Left cardiac atrium (tissue), 4 donors: ENCODE measurements at places on chromosomes 2 and 18.

DNA sequence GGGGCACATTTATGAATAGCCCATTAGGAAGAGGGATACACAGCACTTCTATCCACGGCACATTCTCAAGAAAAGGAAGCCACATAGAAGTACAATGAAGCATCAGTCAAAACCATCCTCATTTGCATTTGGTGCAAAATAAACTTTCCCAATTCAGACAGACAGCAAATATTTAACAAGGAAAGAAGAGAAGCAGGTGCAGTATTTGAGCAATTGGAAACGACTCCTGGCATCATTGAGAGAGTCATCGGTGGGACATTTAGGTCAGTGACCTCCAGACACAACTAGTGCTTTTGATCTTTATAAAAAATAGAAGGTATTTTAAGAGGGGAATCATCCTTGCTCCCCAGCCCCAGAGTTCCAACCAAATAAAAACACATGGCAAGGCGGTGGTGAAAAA, 118.0 kb downstream of the MREG start:
- DNase-seq, result no peak

GRCh38 chr2:85974390-85974789, 85.6 kb upstream of the ST3GAL5 start:
- no peak for DNase-seq

DNA sequence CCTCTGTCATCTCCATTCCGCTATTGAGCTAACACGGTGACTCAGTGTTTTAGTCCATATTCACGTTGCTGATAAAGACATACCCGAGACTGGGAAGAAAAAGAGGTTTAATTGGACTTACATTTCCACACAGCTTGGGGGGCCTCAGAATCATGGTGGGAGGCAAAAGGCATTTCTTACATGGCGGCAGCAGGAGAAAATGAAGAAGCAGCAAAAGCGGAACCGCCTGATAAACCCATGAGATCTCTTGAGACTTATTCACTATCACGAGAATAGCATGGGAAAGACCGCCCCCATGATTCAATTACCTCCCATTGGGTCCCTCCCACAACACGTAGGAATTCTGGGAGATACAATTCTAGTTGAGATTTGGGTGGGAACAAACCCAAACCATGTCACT, 22.6 kb upstream of the CXXC1 start:
- no peak for DNase-seq

GRCh38 chr18:27413495-27414401, 228.6 kb upstream of the CHST9 start:
- no peak for DNase-seq

DNA sequence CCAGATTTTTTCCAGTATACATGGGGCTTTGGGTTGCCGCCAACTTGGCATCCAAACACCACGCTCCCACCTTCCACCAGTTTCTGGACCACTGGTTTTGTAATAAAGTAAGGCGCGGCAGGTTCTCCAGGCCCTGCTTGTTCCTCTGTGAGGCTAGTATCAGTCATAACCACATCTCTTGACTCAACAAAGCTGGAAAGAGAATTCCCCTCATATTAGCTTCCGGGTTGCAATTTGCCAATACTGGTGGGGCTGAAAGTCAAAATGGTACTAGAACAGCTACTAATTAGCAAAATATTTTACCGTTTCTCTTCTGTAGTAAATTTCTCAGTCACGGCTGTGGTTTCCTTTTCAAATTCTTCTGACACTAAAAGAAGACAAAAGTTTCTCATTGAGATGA, 25.0 kb downstream of the TTN start:
- DNase-seq, result no peak

- no peak for DNase-seq
Measured at GRCh38 chr2:29560030-29560429, 361.4 kb downstream of the ALK start.

DNA sequence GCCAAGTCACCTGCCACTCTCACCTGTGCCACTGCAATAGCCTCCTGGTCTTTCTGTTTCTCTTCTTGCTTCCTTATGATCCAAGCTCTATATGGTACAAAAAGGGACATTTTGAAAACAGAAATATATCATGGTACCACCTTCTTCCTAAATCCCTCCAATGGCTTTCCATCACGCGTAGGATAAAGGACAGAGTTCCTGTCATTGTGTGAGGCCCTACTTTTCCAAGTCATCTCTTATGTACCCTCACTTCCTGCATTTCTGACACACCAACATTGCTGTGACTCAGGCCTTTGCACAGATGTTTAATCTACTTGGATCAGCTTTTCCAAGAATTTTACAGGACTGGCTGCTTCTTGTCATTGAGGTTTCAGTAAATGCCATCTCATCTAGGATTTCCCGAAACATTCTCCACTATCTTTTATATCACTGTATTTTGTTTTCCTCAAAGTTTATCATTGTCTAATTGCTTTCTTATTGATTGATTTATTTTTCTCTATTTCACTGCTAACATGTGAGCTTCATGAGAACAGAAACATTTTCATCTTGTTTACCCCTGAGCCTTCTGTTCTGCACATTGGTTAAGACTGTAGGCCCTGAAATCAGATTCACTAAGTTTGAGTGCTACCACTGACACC, 426.1 kb upstream of the FANCL start:
- no peak for DNase-seq

DNA sequence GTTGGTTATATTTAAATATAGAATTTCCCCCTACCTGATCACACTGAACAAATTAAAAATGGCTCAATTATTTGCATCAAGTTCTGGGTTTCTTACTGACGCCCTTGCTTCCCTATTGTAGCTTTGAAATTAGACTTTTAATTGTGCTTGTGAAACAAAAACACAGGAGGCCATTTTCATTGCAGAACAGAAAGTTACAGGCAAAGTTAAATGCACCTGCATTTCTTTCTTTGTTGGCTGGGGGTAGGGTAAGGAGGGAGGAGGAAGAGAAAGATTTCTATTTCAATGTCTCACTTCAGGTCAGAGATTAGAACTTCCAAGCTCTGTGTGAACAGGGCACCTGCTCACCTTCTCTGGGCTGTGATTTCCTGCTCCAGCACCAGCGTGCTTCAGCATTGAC, 199.6 kb downstream of the BCL11A start:
- DNase-seq, result no peak

DNA sequence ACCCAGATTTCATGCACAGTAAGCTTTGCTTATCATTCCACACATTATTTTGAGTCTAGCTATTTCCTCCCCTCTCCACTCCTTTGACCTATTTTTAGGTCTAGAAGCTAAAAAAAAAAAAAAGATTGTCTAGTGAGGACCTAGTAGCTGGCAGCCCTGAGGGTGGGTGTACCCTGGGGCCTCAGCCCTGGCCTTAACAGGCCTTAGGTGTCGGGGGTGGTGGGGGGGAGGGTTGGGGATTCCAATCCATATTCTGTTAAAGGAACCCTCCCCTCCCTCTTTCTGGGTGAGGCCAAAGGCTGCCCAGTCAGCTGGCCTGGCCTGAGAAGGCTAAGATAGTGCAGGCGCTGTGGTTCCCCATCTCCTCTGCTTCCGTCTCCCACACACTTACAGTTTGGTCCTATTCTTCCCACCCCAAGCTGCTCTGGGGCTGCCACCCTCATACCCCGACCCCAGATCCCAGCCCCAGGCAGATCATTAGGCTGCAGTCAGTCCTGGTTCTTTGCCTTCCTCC, 65.5 kb upstream of the HK2 start:
- no peak for DNase-seq

DNA sequence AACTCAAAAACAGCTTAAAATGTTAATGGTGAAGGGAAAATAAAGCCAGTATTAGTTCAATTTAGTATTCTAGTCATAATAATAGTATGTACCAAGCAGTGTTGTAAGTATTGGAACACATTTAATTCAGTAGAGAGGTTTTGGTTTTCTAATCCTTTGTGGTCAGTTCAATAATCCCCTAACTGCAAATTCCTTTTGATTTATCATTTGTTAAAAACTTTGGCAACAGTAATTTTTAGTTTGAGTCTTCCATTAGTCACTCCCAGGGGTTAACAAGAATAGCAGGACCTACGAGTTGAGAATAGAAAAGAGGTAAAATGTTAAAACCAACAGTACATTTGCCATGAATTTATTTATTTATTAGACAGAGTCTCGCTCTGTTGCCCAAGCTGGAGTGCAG, 10.7 kb downstream of the MRPL44 start:
- DNase-seq, result no peak

GRCh38 chr2:109225170-109225782, 96.3 kb downstream of the SH3RF3 start:
- no peak for DNase-seq

- no peak for DNase-seq
Measured at GRCh38 chr18:45900623-45901022, 66.5 kb downstream of the EPG5 start.

DNA sequence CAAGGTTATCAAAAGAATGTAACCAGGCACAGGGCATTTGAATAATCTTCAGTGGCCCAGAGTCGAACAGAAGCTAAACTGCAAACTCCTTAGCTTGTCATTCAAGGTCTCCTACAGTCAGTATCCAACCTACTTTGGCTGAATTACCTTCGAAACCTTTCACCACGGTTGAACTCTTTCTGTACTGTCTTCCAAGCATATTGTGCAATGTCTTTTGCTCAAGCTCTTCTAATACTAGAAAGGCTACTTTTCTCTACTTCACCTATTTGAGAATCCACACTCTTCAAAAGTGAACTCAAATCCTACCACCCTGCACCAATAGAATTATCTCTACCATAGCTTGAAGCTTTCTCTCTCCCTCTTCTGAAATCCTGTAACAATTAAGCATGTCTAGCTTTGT, 142.9 kb downstream of the NR4A2 start:
- DNase-seq, result no peak
